ENCODE measurements at places on chromosomes 6 and 20. TPM values are rescaled to one million over a fixed set of nuclear protein-coding genes. Genes with fewer than 3 reads are reported as not detected.

DNA sequence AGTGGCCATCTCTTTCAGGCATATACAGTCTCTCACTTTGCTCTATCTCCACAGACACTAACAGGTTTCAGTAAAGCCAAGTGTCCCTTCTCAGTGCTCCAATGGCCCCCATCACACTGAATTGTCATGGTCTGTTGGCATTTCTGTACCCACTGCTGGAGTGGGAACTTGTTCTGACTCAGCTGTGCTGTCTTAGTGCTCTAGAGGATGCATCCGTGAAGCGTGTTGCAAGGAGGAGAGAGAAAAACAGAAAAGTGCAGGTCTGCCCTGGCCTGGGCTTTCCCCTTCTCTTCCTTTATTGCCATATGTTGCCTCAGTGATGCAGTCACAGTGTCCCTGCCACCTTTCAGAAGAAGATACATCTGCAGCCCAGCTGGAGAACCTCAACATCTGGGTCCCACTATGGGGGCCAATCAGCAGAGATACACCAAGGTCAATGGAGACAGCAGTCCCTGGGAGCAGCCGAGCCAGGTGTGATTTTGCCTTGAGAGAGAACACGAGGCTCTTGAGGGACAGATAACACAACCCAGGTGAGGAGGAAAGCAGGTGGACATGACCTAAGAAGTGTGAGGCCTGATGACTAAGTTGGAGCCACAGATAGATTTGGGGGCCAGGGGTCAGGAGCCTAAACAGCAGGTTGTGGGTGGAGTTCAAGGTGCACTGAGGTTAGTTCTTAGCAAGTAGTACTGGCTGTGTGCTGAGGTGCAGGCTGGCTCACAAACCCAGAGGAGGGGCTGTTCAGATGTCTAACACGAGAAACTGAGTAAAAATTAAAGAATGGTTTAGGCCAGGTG, 5.6 kb upstream of the PLCG1 start:
- no peak for DNase-seq
- H3K4me3 ChIP-seq: no peak overlapping the region
- H3K4me1 ChIP-seq: peaks cover 15% of the 10 kb centered on the region

DNA sequence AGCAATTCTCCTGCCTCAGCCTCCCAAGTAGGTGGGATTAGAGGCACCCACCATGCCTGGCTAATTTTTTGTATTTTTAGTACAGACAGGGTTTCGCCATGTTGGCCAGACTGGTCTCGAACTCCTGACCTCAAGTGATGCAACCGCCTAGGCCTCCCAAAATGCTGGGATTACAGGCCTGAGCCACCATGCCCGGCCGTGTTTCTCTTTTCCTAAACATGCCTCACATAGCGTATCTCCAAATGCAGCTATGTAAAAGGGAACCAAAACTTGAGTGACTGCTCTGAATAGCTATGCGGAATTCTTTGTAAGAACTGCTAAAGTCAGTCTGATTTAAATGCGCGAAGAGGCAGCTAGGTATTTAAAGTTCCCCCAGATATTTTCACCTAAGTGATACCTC, 20.5 kb downstream of the BPIFA2 start:
- peaks cover 18% of the 10 kb centered on the region for H3K27me3 ChIP-seq
- no peak for DNase-seq
- H3K36me3 ChIP-seq: no peaks in the 10 kb centered on the region
- H3K4me3 ChIP-seq: no peak overlapping the region

The BPI gene
- 0.68 TPM for total RNA-seq

GRCh38 chr20:717832-718231, 42.2 kb upstream of the SCRT2 start:
- H3K27ac ChIP-seq: no peak overlapping the region
- no peaks in the 10 kb centered on the region for H3K4me1 ChIP-seq
- H3K36me3 ChIP-seq: no peaks in the 10 kb centered on the region
- no peak overlapping the region for H3K4me3 ChIP-seq
- H3K27me3 ChIP-seq: peaks cover 46% of the 10 kb centered on the region

GRCh38 chr6:30750379-30750668, 6.0 kb upstream of the IER3 start:
- peaks cover 81% of the 10 kb centered on the region for H3K4me1 ChIP-seq
- no peak overlapping the region for H3K4me3 ChIP-seq
- no peaks in the 10 kb centered on the region for H3K27me3 ChIP-seq
- H3K36me3 ChIP-seq: no peaks in the 10 kb centered on the region
- DNase-seq: no peak
- peak overlapping the region; percentile 95 for H3K27ac ChIP-seq

- no peak overlapping the region for H3K4me3 ChIP-seq
- peaks cover 3% of the 10 kb centered on the region for H3K36me3 ChIP-seq
- H3K27me3 ChIP-seq: peaks cover 32% of the 10 kb centered on the region
- no peaks in the 10 kb centered on the region for H3K4me1 ChIP-seq
- H3K27ac ChIP-seq: no peak overlapping the region
These were observed 113.2 kb downstream of the MAFB start for GRCh38 chr20:40575851-40576250.

The BLCAP gene
- 65.1 TPM for total RNA-seq

The NFYA gene
- 18.8 TPM for total RNA-seq

The GPLD1 gene
- total RNA-seq: 4.4 TPM

GRCh38 chr6:151317103-151317994, 74.0 kb downstream of the ZBTB2 start:
- peaks cover 8% of the 10 kb centered on the region for H3K36me3 ChIP-seq
- H3K27ac ChIP-seq: peak overlapping the region; percentile 85
- H3K4me3 ChIP-seq: peak overlapping the region; percentile 35
- H3K4me1 ChIP-seq: peaks cover 55% of the 10 kb centered on the region
- DNase-seq: no peak
- no peaks in the 10 kb centered on the region for H3K27me3 ChIP-seq

DNA sequence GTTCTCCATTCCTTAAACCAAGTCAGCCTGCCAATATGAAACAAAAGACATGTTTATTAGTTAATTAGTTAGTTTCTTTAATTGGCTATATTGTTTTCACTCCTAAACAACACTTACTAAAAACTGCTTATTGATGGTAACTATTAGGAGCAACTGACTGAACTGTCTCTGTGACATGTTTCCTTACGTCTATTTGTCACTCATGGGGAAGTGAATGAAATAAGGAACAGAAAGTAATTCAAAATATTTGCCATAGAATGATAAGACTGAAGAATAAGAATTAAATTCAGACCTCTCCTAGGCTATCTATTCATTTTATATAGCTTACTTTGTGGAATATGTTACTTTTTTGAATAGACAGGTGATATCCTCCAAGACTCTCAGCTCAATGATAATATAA, 217.2 kb downstream of the LAMA2 start:
- DNase-seq: no peak
- no peaks in the 10 kb centered on the region for H3K36me3 ChIP-seq
- no peak overlapping the region for H3K4me3 ChIP-seq

GRCh38 chr6:16227605-16228004, 10.8 kb upstream of the GMPR start:
- H3K27ac ChIP-seq: no peak overlapping the region
- no peaks in the 10 kb centered on the region for H3K36me3 ChIP-seq
- no peak for DNase-seq
- H3K27me3 ChIP-seq: no peaks in the 10 kb centered on the region

All from chondrocyte (in vitro differentiated cells).